ENCODE measurements at places on chromosomes 7 and 10.

DNA sequence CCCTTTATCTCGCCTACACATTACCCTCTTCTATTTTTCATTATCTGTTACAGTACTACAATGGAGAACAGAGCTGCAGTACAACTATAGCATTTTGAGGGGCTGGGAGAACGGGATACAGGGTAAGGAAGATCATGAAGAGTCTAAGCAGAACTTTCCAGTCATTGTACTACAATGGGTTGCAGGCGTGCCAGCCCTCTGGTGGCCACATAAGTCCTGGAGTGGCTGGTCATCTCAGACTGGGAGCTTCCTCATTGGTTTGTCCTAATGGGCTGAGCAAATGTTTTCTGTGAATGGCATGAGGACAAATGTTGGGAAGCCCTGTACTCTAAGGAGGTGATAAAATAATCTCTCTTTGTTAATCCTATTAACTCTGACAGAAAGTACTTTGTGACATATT lies 33.0 kb downstream of the TMEM106B start:
- DNase-seq, result no peak

DNA sequence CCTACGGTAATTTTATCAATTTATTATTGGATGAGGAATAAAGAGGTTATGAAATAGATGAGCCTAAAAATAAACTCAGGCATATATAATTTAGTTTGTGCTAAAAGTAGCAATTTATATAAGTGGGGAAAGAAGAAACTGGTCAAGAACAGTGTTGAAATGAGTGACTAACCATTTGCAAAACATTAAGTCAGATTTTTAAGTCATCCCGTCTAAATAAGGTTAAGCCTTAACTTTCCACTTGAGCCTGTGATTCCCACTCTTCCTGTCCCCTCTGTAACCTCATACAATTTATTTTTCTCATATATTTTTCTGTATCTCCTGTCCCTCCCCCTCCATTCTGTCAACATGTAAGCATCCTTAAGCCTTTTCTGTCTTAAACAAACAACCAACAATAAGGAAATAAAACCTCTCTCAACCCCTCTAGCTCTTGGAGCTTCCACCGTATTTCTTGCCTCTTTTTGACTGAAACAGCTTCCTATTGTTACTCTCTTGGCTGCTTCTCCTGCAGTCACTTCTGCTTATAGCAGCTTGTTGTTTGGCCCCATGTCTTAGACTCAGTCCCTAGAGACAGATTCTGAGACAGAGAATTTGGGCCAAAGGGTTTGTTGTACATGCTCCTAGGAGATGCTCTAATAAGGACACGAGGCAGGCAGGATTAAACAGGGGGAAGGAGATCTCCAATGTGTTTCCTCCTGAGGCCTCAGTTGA lies 109.7 kb downstream of the GNAI1 start:
- DNase-seq, result no peak

GRCh38 chr10:86795353-86795752 lies 38.9 kb downstream of the BMPR1A start:
- DNase-seq, result no peak

DNA sequence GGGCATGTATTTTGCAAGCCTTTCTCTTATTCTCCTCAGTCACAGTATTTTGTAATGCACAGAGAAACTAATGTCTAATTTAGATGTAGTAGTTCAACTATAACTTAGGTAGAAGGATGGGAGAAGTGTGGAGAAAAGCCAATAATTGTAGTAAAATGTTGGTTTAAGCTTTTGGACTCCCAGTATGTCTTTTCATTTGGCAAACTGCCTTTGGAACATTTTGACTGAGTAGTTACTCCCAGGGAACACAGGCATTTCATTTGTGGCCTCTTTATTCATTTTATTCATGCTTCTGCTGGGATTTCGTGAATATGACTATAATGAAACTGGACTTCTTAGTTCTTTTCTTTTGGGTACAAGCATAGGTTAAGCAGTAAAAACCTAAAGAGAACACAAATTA lies 79.0 kb downstream of the EXOC4 start:
- no peak for DNase-seq

- no peak for DNase-seq
Measured at GRCh38 chr7:47148536-47149207, 433.2 kb downstream of the TNS3 start.

GRCh38 chr7:121164247-121164646 lies 164.6 kb upstream of the WNT16 start:
- no peak for DNase-seq
